ENCODE measurements at places on chromosomes 11 and 22.

DNA sequence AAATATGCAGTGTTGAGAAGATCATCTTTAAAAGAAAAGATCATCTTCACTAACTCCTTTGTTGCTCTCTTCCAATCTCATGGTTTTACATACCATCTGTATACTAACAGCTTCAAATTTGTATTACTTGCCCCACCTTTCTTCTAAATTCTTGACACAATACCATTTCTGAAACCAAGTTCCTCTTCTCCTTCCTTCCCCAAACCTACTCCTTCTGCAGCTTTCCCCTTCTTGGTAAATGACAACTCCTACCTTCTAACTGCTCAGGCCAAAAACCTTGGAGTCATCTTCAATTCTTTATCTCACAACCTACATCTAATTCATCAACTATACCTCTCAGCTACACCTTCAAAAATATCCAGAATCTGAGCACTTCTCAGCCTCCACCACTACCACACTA is 9.3 kb downstream of the PRCP start:
- DNase-seq, result no peak

DNA sequence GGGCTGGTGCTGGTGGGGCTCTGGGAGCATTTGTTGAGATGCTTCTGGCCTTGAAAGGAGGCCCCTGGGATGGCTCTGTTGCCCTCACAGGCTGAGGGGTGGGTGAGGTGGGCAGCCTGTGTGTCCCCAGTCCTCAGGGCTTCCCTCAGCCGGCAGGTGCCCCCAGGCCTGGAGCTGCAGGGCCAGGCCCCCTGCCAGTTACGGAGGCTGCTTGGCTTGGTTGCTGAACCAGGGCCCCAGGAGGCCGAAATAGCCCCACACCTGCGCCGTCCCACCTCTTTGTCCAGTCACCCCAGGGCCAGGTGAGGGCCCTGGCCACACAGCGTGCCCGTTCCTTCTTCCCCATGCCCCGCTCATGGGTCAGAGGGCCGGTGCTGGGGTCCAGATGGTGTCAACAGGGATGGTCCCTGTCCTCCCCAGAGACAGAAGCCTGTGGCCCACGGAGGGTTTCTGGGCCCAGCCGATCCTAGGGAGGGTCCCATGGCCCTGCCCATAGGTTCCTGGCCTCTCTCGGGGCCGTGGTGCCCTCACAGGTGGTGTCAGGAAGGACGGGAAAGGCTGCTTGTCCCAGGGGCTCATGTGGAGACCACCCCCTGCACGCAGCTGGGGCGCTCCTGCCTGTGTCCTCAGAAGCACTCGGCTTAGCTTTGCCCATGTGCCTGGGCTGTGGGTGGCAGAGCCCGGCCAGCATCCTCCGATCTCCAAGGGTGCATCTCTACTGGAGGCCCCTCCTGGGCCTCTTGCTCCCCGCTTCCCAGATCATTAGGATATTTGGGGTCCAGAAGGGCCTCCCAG is 9.2 kb upstream of the TSSC4 start:
- no peak for DNase-seq

DNA sequence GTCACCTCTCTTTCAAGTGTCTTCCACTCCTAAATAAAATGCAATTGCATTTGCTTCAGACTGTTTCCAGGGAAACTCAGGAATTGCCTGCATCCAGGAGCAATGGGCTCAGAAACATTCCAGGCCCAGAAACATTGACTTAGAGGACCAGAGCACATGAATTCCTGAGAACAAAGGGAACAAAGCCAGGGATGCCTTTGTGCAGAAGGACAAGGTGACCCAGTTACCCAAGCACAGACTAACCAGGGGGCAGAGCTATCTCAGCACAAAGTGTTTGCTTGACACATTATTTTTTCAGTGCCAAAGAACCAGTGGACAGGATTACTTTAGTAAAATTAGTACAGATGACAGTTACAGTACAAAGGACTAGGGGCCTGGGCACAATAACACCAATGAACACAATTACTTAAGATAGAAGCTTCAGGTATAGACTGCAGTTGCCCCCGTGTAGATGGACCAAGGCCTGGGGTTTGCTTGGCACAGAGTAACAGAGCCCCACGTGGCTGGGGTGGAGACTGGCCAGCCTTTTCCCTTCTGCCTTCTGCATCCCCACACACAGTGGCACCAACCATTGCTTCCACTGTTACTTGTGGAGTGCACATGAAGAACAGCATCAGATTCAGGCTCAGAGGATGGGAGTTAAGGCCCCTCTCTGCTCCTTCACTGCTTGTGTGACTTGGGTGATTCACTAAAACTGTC is 500.8 kb downstream of the INSC start:
- DNase-seq, result no peak

DNA sequence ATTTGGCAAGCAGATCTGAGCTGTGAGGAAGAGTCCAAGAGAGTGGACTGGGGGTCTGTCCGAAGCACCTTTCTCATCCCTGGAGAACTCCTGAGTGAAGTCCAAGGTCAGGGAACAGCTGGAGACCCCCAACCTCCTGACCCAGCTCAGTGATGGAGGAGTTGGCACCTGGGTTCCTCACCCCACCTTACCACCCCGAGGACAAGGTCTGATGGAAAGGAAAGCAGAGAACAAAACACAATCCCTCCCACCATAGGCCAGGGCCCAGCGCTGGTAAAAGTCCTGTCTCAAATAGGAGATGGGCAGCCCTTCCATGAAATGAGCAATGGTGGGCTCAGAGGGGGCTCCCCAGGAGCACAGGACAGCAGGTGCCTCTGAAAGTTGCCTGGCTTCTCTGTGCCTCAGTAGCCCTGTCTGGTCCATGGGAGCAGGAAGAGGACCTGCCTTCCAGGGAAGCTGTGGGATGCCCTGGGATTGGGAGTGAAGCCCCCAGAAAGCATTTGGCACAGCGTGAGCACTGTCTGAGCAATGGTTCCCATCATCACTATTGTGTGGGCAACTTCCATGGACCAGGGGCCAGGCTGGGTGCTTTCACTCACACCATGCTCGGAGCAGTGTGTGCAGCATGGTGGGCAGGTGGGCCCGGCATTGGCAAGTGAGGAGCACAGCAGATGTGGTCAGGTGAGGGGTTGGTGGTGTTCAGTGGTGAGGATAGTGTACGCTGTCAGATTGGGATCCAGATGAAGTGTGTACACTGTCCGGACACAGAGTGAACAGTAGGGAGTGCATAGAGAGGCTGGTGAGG is 7.5 kb downstream of the TRIM29 start:
- DNase-seq, result no peak

GRCh38 chr11:10719616-10720015 is 26.1 kb upstream of the IRAG1 start:
- no peak for DNase-seq

DNA sequence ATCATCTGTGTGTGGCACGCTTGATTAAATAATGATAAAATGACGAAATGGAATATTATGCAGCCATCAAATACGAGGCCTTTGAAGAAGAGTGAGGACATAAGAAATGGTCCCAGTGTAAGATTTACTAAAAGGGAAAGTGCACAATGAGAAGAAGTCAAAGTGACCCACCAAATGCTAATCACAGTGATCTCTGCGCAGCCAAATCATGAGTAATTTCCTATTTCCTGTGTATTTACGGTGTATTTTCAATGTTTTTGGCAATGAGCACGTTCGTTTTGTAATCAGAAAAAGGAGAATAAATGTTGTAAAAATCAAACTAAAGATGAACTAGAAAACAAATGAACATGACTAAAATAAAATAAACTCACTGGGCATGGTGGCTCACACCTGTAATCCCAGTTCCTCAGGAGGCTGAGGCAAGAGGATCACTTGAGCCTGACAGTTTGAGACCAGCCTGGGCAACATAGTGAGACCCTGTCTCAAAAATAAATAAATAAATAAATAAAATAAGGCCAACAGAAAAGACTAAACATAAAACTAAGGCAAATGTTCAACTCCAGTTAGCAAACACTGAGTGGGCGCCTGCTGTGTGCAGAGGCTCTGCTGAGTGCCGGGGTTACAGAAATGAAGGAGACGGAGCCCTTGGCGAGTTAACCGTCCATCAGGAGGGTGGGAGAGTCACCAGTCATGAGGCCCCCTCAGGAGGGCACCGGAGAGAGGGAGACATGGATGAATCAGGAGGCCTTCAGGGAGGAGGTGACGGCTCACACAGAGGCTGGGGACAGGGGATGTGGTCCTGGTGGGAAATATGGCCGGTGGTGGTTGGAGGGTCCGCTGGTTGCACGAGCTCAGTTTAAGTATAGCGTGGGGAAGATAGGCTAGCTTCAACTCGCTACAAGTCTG is 26.0 kb upstream of the CBX7 start:
- DNase-seq, result no peak

GRCh38 chr11:6817694-6818093 is 18.2 kb upstream of the OR6A2 start:
- no peak for DNase-seq

- DNase-seq, result no peak
Measured at GRCh38 chr11:74460065-74460464, 7.3 kb downstream of the KCNE3 start.

DNA sequence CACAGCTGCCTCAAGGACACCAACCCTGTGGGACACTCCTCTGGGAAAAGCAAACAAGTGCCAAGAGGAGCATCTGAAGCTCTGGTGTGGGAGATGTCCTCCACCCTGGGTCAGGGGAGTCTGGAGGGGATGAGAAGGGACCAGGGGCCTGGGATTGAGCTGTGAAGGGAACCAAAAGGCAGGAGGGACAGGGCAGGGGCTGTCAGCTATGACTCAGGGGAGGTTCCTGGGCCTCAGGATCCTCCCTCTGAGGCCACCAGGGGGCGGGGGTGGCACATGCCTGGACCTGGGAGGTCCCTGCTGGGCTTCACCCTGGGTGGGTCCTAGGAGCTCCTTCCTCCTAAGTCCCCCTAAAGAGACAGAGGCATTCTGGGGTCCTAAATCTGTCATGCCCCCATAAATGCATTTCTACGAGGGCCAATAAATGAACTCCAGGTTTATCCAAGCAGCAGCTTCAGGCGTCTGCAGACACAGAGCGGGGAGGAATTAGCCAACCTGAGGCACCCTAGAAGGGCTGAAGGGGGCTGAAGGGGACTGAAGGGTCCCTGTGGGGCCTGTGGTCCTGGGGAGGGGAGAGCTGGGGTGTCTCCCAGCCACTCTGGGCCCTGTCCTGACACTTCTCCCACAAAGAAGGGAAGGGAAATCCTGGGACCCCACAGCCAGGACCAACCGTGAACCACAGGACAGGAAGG is 31.9 kb upstream of the IGLL5 start:
- DNase-seq, result peak; percentile 14

DNA sequence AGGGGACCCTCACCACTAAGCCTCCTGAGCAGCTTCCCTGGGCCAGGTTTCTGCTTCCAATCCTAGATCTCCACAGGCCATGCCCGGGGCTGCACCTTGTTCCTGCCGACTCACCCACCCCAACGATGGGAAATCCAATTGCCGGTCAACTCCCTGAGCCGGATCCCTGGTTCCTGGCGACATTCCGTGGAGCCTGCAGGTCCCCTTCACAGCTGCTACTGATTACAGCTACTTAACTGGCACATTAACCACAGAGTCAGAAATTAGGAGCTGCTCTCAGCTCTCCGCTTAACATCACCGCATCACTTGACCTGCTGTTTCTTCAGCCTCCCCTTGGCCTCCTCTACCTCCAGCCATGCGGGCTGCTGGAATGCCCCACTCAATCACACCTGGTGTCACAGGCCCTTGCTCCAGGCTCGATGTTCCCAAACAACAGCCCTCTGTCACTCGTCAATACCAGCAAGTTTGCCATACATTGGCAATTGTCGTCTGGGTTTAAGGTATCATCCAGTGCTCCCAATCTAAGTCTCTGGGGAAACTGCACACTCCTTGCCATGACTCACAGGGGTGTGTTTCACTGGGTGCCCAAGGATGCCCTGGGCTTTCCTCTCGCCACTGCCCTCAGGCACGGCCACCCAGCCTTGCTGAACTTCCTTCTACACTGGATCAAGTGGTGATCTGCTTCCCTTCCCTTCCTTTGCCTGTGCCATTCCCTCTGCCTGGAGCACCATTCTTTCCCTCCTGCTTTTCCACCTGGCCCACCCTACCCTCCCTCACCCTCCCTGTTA is 181.0 kb downstream of the MN1 start:
- DNase-seq, result no peak

DNA sequence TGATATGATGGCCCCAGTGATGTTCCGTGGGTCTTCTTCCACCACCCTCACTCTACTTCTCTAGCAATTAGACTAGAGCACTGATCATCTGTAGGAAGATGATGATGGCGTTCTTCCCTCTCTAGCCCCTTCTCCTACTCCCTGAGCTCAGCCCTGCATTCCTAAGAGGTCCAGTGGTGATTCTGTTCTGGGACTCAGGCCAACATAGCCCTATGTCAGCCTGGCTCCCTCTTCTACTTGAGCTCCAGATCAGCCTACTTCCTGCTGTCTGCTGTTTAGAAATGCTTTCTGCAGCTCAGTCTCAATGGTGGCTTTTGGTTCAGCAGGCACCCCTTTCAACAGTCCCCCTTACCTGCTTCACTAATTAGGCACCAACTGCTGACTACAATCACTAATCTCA is 86.1 kb upstream of the ZBED5 start:
- no peak for DNase-seq

DNA sequence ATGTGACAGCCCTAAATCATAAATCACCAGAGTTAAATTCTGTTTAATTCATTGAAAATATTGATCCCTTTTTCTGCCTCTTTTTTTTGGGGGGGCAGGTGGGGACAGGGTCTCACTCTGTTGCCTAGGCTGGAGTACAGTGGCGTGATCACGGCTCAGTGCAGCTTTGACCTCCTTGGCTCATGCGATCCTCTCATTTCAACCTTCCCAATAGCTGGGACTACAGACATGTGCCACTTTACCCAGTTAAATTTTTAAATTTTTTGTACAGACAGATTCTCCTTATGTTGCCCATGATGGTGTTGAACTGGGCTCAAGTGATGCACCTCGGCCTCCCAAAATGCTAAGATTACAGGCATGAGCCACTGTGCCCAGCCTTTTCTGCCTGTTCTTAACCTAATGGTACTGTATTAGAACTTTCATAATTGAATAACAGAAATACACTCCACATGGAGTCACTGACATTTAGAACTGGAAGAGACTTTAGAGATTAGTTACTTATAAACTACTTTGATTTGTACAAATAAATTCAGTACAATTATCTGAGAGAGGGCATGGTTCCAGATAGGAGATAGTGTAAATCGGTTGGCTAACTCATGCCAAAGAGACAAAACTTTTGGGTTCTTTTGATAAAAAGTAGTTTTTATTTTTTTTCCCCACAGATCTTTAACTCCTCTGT is 76.4 kb upstream of the PRODH start:
- DNase-seq, result no peak

- DNase-seq, result no peak
Measured at GRCh38 chr11:63914896-63915691, 1.9 kb downstream of the RCOR2 start.

GRCh38 chr22:49861642-49862495 is 8.2 kb downstream of the ZBED4 start:
- no peak for DNase-seq

- DNase-seq, result no peak
Measured at GRCh38 chr11:114179234-114179941, 116.8 kb upstream of the NNMT start.
